NCI-H1930 (cell line): ENCODE measurements at places on chromosomes 12 and 14.
A peak's percentile ranks its signal among the peaks of the same experiment; 100 is the strongest.

DNA sequence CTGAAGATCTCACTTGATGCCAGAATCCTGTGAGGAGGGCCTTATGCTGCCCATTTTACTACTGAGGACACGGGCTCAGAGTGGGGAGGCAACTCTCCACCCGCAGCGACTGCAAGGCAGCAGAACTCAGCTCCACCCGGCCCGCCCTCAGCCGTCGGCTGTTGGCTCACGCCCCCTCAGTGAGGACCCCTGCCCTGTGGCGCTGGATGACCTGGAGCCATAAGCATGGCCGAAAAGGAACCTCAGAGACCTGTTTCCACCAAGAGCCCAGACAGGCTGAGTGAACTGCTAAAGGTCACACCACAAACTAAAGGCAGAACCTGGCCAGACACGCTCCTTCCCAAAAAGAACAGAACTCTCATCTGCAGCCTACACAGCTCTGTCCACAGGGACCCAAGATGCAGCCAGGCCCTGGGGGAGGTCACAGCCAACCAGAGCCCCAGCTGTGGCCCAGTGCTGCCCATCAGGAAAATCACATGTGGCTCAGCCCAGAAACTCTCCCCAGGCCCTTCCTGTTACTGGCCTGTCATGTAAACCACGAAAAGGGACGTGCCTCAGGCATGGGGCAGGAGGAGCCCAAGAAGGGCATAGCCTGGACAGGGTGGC, 32.8 kb downstream of the CCNK start:
- no peak for DNase-seq

GRCh38 chr14:77763978-77764377, 3.0 kb upstream of the SNW1 start:
- no peak for DNase-seq

- DNase-seq, result no peak
Observed at GRCh38 chr12:15563663-15564062, 225.5 kb downstream of the EPS8 start.

GRCh38 chr14:100670753-100671049, 56.0 kb upstream of the DLK1 start:
- DNase-seq, result peak; percentile 16

GRCh38 chr14:67137744-67138371, 51.4 kb upstream of the GARIN2 start:
- DNase-seq, result no peak

DNA sequence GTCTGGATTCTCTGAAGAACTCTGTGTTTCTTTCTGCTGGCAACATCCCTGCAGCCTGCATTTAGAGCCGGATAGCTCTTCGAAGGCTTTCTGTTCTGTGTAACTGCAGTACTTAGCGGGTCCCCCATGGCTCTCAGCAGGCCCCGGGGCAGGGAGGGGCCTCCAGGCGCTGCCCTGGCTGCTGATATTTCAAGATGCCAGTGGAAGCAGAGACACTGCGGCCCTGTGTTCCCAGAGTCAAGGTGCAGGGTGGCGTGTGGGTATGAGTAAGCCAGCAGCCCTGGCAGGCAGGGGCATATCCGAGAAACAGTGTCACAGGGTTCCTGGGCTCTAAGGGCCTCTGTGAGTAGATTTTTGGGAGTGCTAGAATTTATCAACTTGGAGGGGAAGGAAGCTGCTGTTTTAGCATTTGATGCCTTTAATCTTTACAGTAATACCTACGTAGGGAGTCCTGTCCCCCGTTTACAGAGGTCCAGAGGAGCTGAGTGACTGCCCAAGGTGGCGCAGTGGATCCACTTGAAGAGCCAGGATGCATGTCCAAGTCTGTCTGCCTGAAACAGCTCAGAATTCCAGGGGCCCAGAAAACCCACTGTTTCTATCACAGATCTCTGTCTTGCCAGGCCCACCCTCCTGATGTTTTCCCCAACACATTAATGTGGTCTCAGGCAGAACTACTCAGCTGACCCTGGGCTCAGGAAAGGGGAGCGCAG, 16.2 kb downstream of the ESRRB start:
- no peak for DNase-seq

DNA sequence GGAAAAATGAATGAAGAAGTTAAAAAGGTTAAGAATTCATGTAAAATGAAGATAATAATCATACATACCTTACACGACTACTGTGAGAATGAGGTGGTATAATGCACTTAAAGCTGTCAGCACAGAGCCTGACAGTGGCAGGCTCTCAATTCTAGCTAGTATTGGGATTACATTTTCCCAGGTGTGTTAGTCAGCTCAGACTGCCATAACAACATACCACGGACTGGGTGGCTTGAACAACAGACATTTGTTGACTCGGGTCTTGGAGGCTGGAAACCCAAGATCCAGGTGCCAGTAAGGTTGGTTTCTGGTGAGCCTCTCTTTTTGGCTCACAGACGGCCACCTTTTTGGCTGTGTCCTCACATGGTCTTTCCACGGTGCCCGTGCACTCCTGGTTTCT, 167.8 kb downstream of the CHST11 start:
- no peak for DNase-seq

DNA sequence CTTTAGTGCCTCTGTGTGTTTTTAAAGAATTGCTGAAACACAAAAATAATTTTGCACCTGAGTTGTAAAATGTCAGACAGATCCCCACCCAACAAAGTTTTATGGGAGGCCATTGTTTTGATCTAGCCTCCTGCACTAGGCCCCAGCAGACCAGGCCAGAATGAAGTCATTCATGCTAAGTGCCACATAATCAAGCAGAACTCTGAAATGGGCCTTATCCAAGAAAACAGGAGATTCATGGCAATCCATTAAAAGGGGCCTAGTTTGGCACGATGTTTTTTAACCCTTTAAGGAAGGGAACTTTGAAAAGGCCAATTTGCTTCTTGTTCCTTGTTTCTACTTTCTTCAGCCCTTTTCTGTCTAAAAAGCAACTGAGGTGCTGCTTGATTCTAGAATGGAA, 260.9 kb downstream of the ITPR2 start:
- DNase-seq, result no peak

- DNase-seq, result peak; percentile 40
Observed at GRCh38 chr12:38138225-38139221, 178.1 kb upstream of the ALG10B start.

DNA sequence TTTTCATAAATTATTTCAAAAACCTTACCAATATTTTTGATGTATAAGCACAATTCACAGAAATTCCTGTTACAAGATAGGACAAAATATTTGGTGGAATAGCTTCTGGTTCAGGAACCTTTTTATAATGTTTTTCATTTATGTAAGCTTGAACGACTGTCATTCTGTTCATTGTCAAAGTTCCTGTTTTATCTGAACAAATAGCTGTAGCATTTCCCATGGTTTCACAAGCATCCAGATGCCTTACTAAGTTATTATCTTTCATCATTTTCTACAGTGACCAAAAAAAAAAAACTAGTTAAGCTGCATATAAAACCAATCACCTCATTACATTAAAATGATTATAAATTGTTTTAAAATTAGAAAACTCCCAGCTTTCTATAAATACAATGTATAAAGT, 87.1 kb downstream of the ATP2B1 start:
- DNase-seq, result no peak

- DNase-seq, result no peak
Observed at GRCh38 chr12:42237853-42238239, 202 bp downstream of the YAF2 start.

GRCh38 chr12:132534076-132534475, 44.1 kb downstream of the FBRSL1 start:
- no peak for DNase-seq

GRCh38 chr12:103455020-103455763, 40.6 kb downstream of the C12orf42 start:
- DNase-seq, result no peak

DNA sequence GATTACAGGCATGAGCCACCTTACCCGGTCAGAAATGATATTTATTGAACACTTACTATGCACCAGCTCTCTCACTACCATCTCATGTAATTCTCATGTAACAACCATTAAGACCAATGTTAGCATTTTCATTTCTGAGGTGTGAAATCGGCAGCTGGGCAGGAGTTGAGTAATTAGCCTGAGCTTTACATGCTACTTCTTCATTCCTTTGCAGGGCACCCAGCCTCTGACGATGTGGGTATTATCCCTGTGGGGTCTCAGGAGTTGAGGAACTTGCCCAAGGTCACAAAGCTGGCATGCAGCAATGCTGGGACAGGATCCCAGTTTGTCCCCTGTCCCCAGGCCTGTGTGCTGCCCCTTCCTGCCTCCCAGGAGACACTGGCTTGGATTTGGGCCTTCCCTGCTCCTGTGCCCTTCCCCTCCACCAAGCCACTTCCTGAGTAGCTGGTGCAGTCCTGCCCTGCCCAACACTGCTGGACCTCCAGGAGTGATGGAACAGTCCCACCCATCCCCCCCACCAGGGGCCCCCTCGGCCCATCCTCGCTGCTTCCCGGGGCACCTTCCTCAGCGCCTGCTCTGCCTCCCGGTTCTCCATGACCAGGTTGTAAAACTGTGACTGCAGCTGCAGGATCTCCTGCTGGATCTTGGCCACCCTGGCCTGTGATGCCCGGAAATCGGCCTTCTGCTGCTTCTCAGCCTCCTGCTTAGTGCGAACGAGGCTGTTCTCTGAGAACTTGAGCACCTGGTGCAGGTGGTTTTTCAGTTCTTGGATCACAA, 14.7 kb downstream of the RITA1 start:
- DNase-seq, result no peak

DNA sequence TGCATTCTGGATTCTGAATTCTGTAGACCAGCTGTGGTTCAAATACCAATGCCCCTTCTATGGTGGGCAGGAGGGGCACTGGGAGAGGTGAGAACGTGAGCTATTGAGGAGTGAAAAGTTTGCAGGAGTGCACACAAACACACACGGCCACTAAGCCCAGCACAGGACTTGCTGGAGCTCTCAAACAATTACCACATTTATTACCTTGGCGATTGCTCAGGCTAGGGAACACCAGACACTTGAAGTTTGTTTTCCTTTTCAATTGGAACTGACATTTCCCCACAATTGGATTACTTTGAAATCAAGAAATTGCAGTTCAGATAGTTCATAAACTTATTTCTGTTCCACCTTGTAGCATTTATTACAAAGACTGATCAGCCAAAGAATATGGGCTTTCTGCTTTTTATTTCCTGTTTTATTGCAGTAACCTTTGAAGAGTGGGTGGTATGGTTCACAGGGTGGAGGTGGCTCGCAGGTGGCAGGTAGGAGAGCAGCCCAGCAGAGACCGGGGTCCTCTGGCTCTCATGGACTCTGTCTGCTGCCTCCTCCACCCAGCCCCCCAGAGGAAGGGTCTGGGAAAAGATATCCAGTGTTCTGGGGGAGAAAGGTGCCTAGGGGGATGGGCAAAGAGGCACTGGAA, 429.8 kb upstream of the CCDC196 start:
- no peak for DNase-seq

- DNase-seq, result no peak
Observed at GRCh38 chr14:87626266-87626665, 366.7 kb downstream of the GALC start.

GRCh38 chr12:55728186-55728938, 447 bp downstream of the CD63 start:
- DNase-seq, result no peak

DNA sequence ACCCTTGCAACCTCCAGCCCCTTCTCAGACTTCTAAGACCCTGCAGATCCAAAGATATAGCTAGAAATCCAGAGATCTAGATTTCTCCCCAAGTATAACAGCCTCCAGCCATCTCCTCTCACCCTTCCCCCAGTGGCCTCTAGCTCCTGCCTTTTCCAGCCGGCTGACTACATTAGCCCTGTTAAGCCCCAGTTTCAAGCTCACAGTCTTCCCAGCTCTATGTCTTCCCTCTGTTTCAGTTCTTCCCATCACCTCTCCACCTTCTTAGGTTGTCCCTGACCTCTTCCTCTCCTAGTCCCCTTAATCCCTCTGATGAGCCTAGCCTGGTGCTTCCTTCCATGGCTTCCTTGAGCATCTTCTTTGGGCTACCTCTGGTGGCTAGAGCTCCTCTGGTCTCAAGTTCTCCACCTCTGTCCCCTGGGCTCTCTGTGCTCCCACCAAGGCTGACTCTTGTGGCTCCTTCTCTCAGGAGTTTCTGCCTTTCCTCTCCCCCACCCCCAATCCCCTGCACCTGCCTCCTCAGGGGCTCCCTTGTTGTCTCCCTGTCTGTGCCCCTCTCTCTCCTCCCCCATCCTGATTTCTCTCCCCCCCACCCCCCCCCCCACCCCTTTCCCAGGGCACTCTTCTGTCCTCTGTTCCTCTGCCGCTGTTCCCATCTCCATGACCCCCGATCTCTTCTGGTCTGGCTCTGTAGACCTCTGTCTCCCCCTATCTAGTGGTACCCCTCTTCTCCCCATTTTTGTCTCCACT, 816 bp upstream of the GDF11 start:
- DNase-seq, result no peak

- no peak for DNase-seq
Observed at GRCh38 chr12:6550294-6551062, 5.4 kb downstream of the IFFO1 start.

GRCh38 chr12:115439008-115439601, 755.1 kb upstream of the TBX3 start:
- no peak for DNase-seq

DNA sequence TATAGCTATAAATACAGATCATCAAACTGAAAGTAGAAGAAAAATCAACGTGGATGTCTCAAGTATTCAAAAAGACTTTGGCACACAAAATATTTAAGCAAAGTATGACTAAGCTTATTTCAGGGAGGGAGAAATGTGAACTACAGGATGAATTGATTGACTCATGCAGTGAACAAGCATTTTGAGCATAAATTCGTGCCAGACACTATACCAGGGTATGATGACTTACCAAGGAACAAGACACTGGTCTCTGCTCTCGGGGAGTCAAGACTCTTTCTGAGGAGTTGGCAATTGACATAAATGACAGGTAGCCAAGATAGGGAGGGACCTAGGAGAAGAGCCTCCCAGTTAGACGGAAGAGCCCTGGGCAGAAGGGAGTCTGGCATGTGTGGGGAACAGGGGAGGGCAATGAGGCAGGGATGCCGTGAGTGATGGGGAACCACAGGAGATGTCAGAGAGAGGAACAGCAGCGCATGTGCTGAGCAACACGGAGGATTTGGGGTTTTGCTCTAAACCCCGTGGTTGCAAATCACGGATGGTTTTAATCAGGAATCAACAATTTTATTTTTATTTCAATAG, 115.2 kb downstream of the TMEM132D start:
- no peak for DNase-seq

DNA sequence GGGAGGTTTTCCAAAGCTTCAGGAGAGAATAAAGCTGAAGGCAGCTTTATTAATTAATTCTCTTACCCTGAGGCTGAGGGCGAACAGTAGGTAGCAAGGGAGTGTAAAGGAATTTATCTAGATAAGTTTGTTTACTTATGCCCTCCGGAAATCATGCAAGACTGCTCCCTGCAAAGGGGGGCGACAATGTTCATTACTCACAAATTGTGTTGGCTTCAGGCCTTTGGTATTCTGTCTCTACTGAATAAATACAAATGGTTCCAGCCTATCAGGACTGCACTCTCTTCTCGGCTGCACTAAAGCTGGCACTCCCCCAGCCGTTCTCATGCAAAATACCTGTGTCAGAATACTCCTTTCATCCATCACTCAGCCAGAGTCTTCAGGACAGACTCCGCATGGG, 120.8 kb downstream of the PPHLN1 start:
- no peak for DNase-seq
